ENCODE measurements at places on chromosomes 11 and 22. TPM values are rescaled to one million over a fixed set of nuclear protein-coding genes. Genes with fewer than 3 reads are reported as not detected.

DNA sequence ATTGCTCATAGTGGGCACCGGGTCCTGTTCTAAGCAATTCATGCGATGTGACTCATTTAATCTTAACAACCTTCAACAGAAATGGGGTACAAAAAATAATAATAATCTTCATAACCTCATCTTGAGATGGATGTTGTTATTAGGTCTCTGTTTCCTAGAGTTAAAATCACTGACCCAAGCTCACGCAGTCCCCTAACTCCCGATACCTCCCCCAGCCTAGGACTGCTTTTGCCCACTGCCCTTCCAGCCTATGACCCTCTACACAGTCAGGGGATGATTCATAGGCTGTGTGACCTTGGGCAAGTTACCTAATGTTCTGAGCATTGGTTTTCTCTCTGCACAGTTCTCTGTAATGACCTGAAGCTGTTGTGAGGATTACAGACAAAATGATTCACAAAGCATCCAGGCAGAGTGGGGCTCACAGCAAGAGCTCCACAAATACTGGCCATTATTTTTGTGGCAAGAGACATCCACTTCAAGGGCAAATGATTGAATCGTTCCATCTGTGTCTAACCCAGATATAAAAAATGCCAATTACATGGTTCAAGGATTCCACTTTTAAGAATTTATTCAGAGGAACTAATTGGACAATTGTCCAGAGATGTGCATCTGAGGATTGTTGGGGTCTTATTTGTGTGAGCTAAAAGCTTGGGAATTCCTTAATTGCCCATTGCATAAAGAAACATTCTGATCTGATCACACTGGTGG lies 20.0 kb downstream of the MTFP1 start:
- no peak for DNase-seq

- no peak for DNase-seq
These were observed 41.6 kb upstream of the H19 start for GRCh38 chr11:2039198-2039759.

DNA sequence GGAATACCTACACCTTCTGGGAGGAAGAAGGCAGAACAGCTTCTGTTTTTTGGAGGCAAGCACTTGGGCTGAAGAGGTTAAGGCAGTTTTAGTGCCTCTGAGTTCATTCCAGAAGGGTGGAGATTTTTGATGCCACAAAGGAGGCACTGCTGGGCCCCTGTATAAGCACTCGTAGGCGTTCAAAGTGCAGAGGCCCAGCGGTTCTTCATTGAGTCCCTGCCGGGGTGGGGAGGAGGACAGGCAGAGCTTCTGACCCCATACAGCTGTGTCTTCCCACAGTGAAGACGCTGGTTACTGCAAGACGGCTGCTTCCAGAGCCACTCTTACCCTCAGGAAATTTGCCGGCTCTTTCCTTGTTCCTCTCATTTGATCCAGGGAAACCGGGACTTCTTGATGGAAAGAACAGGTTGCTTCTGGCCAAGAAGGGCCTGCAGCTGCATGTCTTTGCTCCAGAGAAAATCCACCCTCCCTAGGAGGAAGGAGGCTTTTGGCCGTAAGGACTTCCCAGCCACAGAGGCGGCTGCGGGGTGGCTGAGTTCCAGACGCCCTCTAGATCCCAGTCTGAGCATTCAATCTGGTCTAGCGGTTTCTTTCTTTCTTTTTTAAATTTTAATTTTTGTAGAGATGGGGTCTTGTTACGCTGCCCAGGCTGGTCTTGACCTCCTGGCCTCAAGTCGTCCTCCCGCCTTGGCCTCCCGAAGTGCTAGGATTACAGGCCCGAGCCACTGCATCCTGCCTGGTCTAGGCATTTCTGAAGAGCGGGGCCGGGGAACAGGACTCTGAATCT lies 9.4 kb downstream of the ADAMTS15 start:
- DNase-seq: no peak

GRCh38 chr11:2751523-2752203 lies 51.9 kb upstream of the KCNQ1OT1 start:
- no peak for DNase-seq

DNA sequence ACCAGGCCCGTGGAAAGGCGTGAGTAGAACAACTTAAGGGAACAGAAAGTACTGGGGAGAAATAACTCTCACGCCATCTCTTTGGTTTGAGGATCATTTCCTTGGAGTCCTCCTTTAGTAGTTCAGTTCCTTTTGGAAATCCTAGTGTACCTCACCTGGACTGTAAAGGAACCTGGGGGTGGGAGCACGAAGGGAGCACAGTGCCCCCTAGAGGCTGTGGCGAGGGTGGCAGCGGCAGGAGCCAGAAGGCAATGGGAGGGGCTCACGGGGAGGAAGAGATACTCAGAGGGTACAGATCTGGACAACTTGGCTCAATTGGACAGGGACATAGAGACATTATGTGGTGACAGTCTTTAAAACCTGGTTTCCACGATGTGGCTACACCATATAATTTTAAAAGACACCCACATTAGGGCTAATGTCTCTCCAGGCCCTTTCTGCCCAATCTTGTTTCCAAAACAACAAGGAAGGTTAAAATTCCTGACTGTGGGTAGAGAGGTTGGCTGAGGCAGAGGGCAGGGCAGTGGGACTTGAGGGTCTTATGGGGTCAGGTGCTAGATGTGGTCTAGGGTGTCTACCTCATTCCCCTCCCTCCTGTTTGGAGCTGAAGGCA lies 87.0 kb downstream of the CSNK2A3 start:
- DNase-seq: no peak

- no peak for DNase-seq
These were observed 6.7 kb upstream of the MUC2 start for GRCh38 chr11:1067812-1068496.

- no peak for DNase-seq
These were observed 17.9 kb upstream of the ZC3H12C start for GRCh38 chr11:110075105-110075846.

- DNase-seq: no peak
These were observed 2.5 kb upstream of the CD82 start for GRCh38 chr11:44562845-44563460.

DNA sequence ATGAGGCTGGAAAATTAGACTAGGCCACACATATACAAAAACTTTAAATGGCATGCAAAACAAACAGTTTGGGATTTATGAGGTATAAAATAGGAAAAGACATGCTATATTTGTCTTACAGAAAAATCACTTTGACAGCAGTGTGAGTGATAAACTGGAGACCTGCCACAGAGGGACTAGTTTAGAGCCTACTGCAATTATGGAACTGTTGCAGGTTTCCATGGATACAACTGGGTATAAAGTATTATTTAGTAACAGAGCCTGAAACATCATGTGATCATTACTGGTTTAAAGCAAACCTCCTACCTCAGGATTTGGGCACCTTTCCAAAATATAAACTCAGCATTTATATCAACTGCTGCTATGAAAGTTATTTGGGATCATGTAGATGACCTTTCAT lies 1032.5 kb downstream of the DLG2 start:
- DNase-seq: no peak

- DNase-seq: no peak
These were observed 333.9 kb downstream of the CADM1 start for GRCh38 chr11:115170133-115170815.

GRCh38 chr11:61975638-61976419 lies 8.4 kb upstream of the FTH1 start:
- no peak for DNase-seq

DNA sequence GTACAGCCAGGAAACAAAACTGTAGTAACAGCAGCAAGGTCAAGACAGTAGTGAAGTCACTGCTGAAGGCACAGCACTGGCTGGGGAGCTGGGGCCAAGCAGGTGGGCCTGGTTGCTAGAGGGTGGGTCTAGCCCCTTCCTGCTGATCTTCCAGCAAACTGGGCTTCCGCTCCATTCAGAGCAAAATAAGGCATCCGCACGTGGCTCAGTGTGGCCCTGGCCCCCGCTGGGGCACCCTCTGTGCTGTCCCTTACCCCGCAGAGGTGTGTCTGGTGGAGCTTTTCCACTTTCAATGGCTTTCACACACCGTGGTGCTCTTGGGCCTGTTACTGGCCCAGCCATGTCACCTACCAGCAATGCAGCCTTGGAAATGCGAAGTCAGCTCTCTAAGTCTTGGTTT lies 162.4 kb upstream of the B3GAT1 start:
- DNase-seq: no peak

- no peak for DNase-seq
These were observed 3.6 kb downstream of the NEAT1 start for GRCh38 chr11:65425971-65426838.

GRCh38 chr11:78187366-78188285 lies 800 bp downstream of the KCTD21 start:
- DNase-seq: no peak

DNA sequence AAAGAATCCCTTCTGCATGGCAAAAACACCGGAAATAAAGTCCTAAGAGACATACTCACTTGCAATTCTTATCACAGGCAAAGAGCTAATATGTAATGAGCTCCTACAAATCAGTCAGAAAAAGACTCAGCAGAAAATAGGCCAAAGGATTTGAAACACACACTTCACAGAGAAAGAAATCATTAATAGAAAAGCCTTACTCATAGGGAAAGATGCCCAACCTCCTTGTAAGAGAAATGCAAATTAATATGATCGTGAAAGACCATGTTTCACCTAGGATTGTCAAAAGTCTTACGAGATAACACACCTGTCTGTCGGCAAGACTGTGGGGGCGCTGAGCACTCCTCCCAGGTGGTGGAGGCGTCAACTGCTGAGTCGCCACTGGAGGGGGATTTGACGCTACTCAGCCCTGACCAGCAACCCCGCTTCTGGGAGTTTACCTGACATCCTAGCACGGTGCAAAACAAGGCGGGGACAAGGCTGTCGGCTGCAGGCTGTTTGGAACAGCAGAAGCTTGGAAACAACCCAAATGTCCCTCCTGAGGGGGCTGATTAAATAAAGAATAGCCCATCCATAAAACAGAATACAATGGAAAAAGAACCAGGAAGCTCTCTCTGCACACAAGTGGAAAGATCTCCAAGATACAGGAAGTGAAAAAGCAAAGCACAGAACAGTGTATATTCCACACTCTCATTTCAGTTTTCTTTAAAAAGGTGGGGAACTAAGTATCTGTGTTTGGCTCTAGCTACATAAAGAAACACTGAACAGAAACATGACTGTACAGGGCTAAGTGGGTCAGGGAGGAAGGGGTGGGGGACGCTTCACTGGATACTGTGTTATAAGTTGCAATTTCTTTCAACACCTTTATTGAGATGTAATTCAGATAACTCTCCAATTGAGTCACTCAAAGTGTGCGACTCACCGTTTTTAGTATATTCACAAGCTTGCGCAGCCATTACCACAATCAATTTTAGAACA lies 11.5 kb downstream of the CSNK1E start:
- DNase-seq: no peak

- no peak for DNase-seq
These were observed 2.0 kb downstream of the IFT27 start for GRCh38 chr22:36773935-36774334.

GRCh38 chr22:44404341-44405020 lies 91.7 kb upstream of the SHISAL1 start:
- no peak for DNase-seq

- no peak for DNase-seq
These were observed 99.4 kb downstream of the ZBTB16 start for GRCh38 chr11:114158886-114159285.

DNA sequence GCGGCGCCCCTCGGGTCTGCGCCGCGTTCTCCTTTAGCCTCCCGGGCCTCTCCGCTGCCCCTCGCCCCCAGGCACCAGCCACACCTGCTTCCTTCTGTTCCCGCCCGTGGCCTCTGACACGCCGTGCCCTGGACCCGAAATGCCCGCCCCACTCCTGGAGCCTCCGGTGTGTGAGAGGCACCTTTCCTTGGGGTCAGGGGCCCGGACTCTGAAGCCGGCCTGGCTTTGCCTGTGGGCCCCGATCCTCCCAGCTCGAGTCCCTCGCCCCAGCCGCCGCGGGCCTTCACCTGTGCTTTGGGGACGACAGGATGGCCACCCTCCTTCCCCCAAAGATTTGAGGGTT lies 661 bp upstream of the CDPF1 start:
- DNase-seq: no peak

GRCh38 chr11:109739379-109739778 lies 317.4 kb downstream of the C11orf87 start:
- no peak for DNase-seq

- DNase-seq: no peak
These were observed 33.5 kb downstream of the LRRC10B start for GRCh38 chr11:61542024-61542461.

- no peak for DNase-seq
These were observed 77.5 kb downstream of the CACNA1I start for GRCh38 chr22:39647836-39648629.

DNA sequence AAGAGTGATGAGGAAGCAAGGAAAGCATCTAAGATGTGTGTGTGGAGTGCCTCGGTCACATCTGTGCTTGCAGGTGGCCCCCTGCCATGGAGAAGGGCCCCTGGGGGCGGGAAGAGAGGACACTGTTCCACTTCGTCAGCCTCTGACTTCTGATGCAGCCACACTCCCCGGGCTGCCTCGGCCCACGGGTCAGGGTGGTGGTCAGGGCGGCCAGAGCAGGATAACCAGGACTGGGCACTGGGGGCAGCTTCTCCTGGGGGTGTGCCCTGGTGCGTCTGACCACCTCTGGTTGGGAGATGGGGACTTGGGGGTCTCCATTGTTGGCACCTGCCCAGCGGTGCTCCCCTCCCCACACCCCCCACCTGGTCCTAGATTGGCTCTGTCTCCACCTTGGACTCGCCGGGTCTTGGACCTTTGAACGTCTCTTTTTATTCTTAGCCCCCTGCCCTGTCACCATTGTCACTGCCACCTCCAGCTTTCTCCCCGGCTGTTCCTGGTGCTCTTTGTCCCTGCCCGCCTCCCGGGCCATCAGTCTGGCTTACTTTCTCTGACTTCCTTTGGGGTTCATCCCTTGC lies 114.4 kb downstream of the KIAA1671 start:
- DNase-seq: no peak

- no peak for DNase-seq
These were observed 2.4 kb upstream of the TNNT3 start for GRCh38 chr11:1916986-1917522.

- no peak for DNase-seq
These were observed 21.2 kb downstream of the SUN2 start for GRCh38 chr22:38734421-38735100.

- DNase-seq: no peak
These were observed 75.5 kb downstream of the KCNC1 start for GRCh38 chr11:17810041-17810440.

Gene PLAAT4
- 45.3 TPM for total RNA-seq

Gene CARNS1
- total RNA-seq: 17.1 TPM

Gene CARD18
- not detected for total RNA-seq

Gene CASP1
- total RNA-seq: 8.9 TPM

Gene TRIM49
- total RNA-seq: not detected

Gene TMPRSS13
- total RNA-seq: 0.22 TPM

Gene THAP12
- total RNA-seq: 66.1 TPM

Gene GAS2L1
- 6.5 TPM for total RNA-seq

Gene NXPE4
- total RNA-seq: not detected

Gene FBLN1
- total RNA-seq: 260 TPM

Measured in spinal cord (tissue), 10 donors.